Fibroblast of gingiva (primary cell): ENCODE measurements at places on chromosomes 12 and 14.
A peak's percentile ranks its signal among the peaks of the same experiment; 100 is the strongest.

GRCh38 chr12:108633534-108634248, at the start of gene SELPLG:
Gene SELPLG, minus strand, starts transcription at chr12:108633894. Its CDS starts 9,587 bp downstream, at chr12:108624307.
- DNase-seq = no peak

GRCh38 chr14:94907626-94908261, 137.8 kb upstream of the GSC start:
- DNase-seq = no peak

GRCh38 chr12:132014092-132014914, 64.6 kb downstream of the EP400 start:
- DNase-seq = no peak

DNA sequence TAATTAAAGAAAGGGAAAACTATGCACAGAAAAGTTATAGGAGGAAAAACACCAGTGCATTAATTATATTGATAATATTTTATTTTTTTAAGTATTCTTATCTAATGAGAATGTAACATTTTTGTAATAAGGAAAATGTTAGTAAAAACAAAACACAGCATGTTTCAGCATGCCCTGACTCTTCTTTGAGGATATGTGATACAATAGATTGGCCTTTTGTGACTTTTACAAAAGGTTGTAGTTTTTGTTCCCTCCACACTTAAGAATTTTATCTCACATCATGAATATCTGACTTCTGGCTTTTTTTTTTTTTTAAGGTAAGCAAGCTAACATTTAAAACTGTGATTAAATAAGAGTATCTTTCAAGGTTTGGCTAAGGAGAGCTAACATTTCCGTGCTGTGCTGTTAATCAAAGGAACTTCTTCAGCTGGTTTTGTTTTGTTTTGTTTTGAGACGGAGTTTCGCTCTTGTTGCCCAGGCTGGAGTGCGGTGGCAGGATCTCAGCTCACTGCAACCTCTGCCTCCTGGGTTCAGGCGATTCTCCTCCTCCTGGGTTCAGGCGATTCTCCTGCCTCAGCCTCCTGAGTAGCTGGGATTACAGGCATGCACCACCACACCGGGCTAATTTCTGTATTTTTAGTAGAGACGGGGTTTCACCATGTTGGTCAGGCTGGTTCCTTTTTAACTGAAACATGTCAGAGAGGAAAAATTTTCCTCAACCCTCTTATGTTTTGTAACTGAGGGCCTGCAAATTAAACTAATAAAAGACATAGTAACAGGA, 30.8 kb upstream of the RESF1 start:
- DNase-seq = no peak

DNA sequence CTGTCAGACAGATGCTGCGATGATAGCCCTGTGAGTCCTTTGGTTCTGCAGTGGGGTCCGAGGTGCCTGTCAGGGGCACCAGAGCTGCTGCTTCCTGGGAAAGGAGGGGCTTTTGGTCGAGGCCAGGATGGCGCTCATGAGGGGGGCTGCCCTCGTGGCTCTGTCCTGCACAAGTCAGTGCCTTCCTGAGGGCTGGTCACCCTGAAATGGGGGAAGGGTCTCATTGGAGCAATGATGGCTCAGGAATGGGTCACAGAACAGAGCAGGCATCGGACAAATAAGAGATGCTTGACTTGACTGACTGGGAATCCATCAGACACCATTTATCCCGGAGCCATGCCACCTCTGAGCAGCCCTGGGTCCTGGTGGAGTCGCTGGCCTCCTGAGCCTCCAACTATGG, 121.9 kb downstream of the ADGRD1 start:
- DNase-seq = no peak

- no peak for DNase-seq
These were observed 77.1 kb upstream of the PTGDR start for GRCh38 chr14:52190337-52190931.

DNA sequence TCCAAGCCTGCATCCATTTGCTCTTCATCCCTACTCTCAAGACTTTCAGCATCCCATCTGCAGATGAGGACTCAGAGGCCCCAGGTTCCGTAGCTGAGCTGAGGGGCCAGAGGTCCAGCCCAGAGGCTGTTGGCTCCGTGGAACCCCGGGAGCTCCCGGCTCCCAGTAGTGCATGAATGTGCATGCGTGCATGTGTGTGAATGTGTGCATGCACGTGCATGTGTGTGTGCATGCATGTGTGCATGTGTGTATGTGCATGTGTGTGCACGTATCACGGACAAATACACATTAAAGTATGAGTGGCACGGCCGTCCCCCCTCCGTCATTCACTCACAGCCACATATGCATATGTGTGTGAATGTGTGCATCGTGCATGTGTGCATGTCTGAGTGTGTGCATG, 149.9 kb downstream of the KIF26A start:
- no peak for DNase-seq

DNA sequence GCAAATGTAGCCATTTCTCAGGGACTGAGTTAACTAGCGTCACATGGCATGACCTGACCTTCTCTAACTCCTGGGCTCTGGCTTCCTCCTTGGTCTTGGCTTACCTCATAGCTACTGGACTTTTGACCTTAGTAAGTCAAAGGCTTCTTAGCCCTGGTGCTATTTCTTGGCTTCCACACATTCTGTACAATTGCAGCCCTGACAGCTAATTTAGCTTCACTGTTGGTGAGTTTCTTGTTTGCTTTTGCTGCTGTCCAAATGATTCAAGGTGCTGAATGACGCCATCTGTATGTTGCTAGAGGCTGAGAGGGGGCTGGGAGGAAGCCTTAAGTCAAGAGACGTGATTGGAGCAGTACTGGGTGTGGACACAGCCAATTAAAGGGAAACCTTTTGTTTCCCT, 202.7 kb downstream of the PRKD1 start:
- DNase-seq = peak; percentile 30

GRCh38 chr14:70713511-70713916, 71.8 kb downstream of the TTC9 start:
- no peak for DNase-seq

- DNase-seq = peak; percentile 71
These were observed 18.6 kb downstream of the SH2B3 start for GRCh38 chr12:111424189-111424792.

GRCh38 chr14:35295845-35296161, 3.6 kb downstream of the PSMA6 start:
- no peak for DNase-seq

DNA sequence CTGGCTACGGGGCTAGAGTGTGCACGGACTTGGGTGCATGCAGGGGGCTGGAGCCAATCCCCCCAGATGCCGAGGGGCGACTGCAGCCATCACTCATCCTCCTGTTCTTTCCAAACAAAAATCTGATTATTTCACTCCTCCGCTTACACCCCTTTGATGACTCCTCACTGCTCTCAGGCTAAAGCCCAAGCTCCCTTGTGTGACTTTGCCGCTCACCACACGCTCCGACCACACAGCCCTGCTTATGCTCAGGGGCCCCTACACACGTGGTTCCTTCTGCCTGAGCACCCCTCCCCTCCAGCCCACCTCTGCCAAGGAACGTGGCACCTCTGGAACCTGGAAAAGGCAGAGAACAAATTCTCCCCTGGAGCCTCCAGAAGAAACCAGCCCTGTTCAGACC, 13.7 kb downstream of the CHFR start:
- no peak for DNase-seq
